ENCODE measurements at places on chromosomes 5 and 9.

DNA sequence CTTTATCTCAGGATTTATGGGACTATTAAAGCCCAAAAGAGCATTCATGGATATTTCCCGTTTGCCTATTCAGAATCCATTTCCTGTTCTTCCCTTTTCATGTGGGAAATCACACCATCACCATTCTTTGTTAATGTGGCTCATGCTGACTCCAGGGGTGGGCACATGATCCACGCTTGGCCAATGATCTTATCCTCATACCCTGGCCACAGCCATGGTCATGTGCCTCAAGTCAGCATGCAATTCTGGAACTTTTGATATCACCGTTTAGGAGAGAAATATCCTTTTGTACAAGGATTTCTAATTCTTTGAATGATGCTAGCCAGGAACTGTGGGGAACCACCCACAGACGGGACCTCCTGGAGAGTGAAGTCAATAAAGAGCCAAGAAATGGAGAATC is 272.2 kb downstream of the PRELID2 start:
- no peak for DNase-seq

- no peak for DNase-seq
Measured at GRCh38 chr9:124285903-124286291, 28.1 kb downstream of the NEK6 start.

DNA sequence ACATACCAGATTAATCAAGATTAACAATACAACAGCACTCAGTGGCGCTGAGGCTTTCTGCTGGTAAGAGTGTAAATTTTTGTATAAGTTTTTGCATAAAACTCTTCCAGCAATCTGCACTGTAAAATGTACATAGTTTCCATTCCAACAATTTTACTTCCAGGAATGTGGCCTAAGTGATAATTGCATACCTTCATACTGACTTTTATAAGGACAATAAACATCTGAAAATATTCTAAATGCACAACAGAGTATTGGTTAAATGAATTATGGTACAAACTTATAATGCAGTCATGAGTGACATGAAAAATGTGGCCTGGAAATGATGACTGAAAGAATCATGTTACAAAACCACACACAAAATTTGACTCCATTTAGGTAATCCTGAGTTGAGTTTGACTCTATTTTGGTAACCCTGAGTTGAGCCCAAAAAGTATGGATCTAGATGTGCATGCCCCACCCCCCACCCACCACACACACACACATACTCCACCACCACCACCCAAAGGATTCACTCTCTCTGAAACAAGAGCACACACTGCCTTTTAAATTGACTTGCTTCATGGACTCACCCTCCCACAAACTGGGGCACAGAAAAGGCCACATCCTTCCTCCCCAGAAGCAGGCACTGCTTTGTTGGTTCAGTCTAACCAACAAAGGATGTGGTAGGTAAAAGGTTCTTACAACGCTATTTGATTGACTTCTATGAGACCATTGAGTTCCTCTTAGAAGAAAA is 137.6 kb downstream of the SUSD1 start:
- DNase-seq = no peak

DNA sequence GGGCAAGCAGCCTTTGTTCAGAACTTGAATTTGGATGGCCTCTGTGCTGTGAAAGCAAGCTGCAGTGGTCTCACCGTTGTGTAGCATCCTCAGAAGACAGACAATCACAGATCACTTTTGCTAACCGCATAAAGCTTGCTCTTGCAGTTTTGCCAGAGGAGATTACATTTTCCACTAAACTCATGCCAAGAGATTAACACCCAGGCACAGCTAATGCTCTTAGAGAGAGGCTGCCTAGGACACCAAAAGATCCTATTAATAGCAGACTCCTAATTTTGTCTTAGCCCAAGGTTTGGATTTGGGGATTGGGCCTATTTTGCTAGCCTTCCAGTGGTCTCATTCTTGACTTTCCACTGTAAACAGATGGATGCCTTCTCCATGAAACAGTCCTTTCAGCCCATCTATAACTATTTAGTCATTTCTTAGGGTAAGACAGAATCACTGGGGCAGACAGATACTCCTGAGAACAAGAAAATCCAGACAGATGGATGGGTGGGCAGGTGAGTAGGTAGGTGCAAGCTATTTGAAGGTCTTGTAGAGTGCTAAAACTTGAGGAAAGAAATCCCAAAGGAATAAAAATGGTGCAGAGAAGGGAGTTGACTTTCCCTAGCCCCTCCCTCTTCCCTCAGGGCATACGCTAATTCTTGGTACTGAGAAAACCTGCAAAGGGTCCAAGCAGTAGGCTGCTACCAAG is 506.2 kb downstream of the SPOCK1 start:
- no peak for DNase-seq

DNA sequence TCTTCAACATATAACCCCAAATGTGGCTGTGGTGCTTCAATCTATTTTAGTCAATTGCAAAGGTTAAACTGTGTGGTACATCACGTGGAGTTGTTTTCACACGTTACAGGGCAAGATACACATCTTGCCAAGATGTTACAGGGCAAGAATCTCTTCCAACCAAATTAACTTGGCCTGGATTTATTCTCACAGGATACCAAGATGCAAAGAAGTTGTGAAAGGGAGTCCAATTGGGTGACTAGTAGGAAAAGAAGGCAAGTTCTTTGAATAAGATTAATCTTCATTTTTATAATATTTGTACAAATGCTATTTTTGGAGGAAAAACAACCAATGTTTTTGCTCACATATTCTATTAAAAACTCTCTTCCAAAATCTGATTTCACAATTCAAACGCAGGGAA is 4.8 kb upstream of the IFNA8 start:
- DNase-seq = no peak

DNA sequence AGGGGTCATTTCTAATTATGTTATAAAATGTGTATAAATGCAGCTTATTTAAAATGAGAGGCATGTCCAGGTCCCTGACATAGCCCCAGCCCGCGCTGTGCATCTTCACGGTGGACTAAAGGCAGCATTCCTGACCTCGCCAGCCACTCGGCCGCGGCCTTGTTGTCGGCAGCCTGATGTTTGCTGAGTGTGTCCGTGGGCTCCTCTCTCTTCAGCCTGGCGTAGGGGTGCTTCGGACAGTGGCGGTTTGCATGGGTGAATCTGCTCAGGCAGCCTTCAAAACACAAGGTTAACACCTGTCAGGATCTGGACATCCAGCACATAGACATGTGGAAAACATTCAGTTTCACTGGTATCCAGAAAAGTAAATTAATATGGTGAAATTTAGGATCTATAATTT is 8.8 kb upstream of the SLC35D2 start:
- no peak for DNase-seq

GRCh38 chr5:72651779-72652178 is 144.6 kb upstream of the ZNF366 start:
- DNase-seq = no peak

GRCh38 chr9:117494401-117495090 is 79.7 kb upstream of the ASTN2 start:
- peak; percentile 68 for DNase-seq

DNA sequence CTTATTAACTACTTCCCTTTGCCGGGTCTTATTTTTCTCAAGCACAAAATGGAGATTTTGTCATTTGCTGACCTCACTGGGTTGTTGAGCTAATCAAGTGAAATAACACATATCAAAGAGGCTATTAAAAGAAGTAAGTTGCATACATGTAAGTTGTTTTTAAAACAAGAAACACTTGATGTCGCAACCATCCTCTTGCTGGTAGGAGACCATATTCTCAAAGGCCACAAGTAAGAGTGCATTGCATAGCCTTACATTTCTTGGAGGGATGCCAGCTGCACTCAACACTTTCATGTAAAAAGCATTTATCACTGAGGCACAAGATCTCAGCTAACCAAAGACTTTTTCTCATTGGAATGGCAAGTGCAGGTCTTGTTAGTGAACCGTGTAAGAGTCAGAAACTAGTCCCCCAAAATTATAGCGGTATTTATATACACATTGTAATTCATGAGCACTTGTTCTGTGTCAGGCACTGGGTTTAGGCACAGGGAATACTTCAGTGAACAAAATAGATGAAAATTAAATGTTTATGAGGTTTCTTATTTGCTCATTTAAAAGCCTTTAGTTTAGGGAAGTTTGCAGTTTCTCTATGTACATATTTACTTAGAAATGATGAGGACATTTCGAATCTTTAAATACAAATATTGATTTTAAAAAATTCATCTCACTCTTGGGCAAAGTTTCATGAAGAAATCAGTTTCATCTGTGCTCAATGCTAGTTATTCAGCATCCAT is 72.0 kb downstream of the ZFAND5 start:
- DNase-seq = peak; percentile 45

- no peak for DNase-seq
Measured at GRCh38 chr5:109614981-109615380, 74.7 kb upstream of the MAN2A1 start.

DNA sequence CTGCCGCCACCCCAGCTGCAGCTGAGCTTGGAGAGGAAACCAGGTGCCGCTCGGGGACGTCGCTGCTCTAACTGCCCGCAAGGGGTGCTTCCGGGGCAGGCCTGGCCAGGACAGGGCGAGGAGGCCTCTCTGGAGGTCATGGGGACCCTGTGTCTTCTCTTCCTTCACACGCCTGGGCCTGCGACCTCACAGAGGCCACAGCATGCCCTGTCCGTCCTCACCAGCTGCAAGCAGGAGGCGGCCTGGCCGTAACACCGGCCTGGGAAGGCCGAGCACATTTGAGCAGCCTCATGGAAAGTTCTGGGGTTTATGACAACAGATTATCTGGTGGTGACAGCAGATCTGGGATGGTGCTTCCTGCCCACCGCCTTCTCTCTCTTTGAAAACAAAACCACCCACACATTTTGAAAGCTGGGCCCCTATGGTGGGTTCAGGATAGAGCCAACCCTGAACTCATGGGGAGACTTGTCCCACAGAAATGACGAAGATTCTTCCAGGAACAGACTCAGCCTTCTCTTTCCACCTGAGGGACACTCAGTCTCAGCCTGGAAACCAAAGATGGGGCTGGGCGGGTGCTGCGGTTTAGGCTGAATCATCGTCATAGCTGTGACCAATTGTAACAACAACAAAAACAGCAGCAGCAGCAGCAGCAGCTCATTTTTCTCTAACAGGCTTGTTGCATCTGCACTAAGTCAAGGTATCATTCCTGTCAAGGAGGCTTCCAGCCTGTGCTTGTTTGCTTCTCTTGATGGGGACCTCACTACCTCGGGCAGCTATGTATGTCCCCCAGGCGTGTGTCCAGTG is 99.6 kb upstream of the RAPGEF1 start:
- DNase-seq = no peak

- DNase-seq = no peak
Measured at GRCh38 chr5:59274106-59274636, 619.4 kb downstream of the PDE4D start.

GRCh38 chr9:38213631-38214299 is 144.7 kb upstream of the SHB start:
- DNase-seq = no peak

DNA sequence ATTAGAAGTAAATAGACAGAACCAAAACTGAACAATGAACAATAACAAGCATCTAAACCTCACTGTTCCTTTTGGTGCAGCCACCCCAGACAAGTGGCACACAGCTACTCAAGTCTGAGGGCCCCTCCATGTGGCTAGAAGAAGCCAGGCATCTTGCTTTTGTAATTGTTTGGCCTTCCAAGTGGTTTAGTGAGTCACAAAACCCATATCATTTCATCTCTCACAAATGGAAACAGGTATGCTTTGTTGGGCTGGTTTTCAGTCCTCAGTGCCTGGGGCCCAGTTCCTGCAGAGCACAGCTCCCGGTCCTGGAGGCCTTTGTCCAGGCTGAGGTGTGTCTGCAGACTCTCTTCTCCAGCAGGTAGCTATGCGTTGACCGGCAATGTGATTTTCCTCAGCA is 16.7 kb downstream of the PRLR start:
- no peak for DNase-seq

- no peak for DNase-seq
Measured at GRCh38 chr5:30804739-30805505, 388.6 kb upstream of the CDH6 start.

- DNase-seq = peak; percentile 35
Measured at GRCh38 chr5:141855265-141856036, 22.8 kb downstream of the PCDH1 start.

DNA sequence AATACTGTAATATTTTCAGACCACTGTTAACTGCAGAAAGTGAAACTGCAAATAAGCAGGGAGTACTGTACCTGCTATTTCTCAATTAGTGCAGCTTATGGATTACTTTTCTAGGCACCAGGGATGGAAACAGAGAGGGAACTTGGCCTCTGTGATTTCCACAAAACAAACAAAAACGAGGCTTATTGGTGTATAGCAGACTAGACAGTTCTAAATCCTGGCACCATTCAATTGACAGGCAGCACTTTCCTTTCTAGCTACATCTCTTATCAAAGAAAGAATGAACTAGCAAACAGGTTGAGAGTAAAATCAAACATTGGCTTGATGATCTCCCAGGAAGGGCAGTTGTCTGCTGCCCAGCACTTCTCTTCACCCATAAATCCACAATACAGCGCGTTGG is 16.0 kb upstream of the IL33 start:
- DNase-seq = no peak

DNA sequence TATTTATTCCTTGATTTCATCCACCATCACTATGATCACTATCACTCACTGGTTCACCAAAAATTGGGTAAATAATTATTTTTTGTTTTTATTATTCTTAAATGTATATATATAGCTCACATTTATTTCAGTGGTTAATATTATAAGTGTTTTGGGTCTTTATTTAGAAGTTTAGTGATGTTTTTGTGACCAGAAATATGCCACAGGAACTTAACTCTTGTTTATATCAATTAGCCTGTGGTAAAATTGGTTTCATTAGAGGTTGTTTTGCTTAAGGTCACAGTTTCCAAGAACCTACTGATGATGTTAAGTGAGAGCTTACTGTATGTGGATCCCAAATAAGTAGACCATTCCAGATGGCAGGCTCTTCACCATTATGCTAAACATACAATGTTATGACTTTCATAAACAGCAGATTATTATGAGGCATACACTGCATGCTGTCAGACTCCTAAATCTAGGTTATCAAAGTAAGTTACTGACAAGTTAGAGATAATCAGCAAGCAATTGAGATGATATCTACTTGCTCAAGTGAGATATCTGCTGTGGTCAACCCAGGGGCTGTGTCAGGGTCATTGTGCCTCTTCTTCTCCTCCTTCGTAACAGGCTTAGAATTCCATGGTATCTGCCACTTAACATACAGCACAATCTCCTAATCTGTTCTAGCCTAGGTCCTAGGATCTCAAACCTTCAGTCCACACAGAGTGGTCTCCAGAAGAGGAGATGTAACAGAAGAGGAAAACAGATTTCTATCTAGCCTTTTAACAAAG is 57.6 kb downstream of the NR3C1 start:
- DNase-seq = no peak

DNA sequence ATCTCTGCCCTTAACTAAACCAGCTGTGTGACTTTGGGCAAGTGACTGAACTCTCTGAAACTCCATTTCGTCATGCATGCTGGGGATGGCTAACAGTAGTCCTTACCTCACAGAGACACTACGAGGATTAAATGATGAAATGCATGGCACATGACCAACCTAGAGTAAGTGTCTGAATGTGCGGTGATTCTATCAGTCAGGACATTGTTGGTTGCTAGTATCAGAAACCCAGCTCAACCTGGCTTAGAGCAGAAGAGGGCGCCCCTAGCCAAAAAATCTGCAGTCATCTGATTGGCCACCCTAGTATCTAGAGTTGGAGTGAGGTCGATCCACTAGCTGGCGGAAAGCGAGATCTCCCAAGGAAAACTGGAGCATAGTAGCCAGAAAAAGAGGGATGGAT is 25.2 kb downstream of the NEURL1B start:
- no peak for DNase-seq

- no peak for DNase-seq
Measured at GRCh38 chr9:92686954-92687353, 17.0 kb upstream of the IPPK start.

GRCh38 chr9:132242621-132243155 is 80.8 kb downstream of the NTNG2 start:
- no peak for DNase-seq
